Neural progenitor cell (in vitro differentiated cells): ENCODE measurements at places on chromosomes 5 and 9.

DNA sequence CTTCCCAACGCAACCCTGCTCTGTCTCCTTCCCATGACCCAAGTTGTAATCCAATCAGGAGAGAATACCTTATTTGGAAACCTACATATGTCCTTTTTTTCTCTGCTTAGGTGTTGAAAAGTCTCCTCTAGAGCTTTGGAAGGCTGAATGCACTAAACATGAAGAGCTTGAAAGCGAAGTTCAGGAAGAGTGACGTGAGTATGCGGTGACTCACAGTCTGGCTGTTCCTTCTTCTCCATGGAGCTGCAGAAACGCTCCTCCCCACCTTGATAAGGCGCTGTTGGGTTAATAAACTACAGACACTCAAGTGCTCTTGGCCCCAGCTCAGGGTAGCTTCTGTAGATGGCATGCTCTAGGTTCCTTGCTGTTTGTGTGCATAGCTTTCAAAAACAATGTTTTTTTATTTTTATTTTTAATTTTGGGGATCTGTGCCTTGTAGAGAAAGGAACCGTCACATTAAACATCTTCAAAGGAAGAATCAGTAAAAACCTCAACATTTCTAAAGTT lies 30.7 kb downstream of the RAI14 start:
- H3K27ac ChIP-seq, result peak overlapping the region; percentile 91
- H3K27me3 ChIP-seq, result no peaks in the 10 kb centered on the region
- DNase-seq, result no peak

GRCh38 chr9:98262056-98262455 lies 6.6 kb upstream of the TBC1D2 start:
- H3K4me1 ChIP-seq, result peaks cover 8% of the 10 kb centered on the region
- no peak overlapping the region for H3K27ac ChIP-seq
- DNase-seq, result no peak
- H3K27me3 ChIP-seq, result no peaks in the 10 kb centered on the region
- H3K36me3 ChIP-seq, result no peaks in the 10 kb centered on the region

GRCh38 chr5:17326600-17327037 lies 109.2 kb downstream of the BASP1 start:
- DNase-seq, result no peak
- H3K27me3 ChIP-seq, result no peaks in the 10 kb centered on the region
- no peak overlapping the region for H3K4me3 ChIP-seq
- H3K36me3 ChIP-seq, result no peaks in the 10 kb centered on the region
- H3K4me1 ChIP-seq, result no peaks in the 10 kb centered on the region

- no peak overlapping the region for H3K4me3 ChIP-seq
- no peaks in the 10 kb centered on the region for H3K27me3 ChIP-seq
- peaks cover 6% of the 10 kb centered on the region for H3K4me1 ChIP-seq
- no peaks in the 10 kb centered on the region for H3K36me3 ChIP-seq
- H3K27ac ChIP-seq, result no peak overlapping the region
These were observed 80.5 kb downstream of the IRX2 start for GRCh38 chr5:2670940-2671339.

- H3K27ac ChIP-seq, result no peak overlapping the region
- no peaks in the 10 kb centered on the region for H3K27me3 ChIP-seq
- no peaks in the 10 kb centered on the region for H3K36me3 ChIP-seq
- no peak overlapping the region for H3K4me3 ChIP-seq
These were observed 65.8 kb downstream of the C5orf15 start for GRCh38 chr5:133902511-133903118.

- H3K36me3 ChIP-seq, result no peaks in the 10 kb centered on the region
- peaks cover 7% of the 10 kb centered on the region for H3K4me1 ChIP-seq
- H3K27me3 ChIP-seq, result no peaks in the 10 kb centered on the region
These were observed 204.4 kb upstream of the DMRT1 start for GRCh38 chr9:636931-637591.

DNA sequence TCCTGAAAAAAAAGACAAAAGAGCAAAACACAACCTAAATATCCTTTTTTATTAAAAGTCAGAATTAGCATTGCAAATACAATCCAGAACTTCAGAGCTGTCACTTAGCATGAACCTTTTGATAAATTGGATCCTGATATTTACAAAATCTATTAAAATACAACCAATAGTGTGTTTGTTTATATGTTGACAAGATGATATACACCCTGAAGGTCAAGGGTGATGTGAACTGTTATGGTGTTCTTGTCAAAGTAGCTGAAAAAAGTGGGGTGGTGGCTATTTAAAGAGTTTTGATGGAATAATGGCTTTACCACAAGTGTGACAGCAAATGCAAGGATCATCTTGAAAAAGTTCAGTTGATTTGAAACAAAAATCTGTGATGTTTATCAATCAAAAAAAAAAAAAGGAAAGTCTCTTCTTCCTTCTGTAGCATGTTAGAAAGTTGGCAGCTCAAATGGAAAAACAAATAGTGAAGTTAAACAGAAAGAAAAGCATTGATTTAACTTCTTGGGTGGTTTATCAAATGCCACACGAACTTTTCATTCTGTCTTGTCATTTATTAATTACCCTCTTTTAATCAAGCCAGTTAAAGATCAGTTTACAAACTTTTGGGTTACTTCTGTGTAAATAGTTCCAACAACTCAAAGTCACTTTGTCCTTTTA lies 44.5 kb downstream of the PRDM6 start:
- no peak overlapping the region for H3K4me3 ChIP-seq
- no peaks in the 10 kb centered on the region for H3K27me3 ChIP-seq
- no peak overlapping the region for H3K27ac ChIP-seq
- no peak for DNase-seq

DNA sequence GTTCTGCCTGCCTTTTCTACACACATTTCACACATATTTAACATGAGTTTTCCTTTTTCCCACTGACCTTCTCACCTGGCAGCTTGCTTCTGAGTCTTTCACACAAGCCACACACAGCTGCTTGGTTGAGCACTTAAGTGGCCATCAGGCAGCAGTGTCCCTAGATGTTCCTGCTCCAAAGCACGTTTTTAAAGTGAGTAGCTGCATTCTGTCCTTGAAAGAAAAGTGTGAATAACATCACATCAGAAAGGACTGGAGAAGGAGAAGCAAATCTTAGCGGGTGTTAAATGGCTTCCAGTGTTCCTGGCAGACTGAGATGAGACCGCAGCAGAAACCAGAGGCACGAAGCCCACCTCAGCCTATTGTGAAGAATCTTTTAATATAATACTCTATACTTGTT lies 209.2 kb upstream of the IRX4 start:
- no peak for DNase-seq
- no peaks in the 10 kb centered on the region for H3K4me1 ChIP-seq
- H3K4me3 ChIP-seq, result no peak overlapping the region
- no peaks in the 10 kb centered on the region for H3K27me3 ChIP-seq

- H3K4me1 ChIP-seq, result no peaks in the 10 kb centered on the region
- no peak for DNase-seq
- H3K27me3 ChIP-seq, result no peaks in the 10 kb centered on the region
- H3K4me3 ChIP-seq, result no peak overlapping the region
These were observed 1254.9 kb upstream of the DMAC1 start for GRCh38 chr9:9054354-9054992.

GRCh38 chr5:172868436-172868923 lies 34.4 kb downstream of the ERGIC1 start:
- H3K4me1 ChIP-seq, result peaks cover 22% of the 10 kb centered on the region
- DNase-seq, result no peak
- H3K27ac ChIP-seq, result no peak overlapping the region
- no peaks in the 10 kb centered on the region for H3K27me3 ChIP-seq

DNA sequence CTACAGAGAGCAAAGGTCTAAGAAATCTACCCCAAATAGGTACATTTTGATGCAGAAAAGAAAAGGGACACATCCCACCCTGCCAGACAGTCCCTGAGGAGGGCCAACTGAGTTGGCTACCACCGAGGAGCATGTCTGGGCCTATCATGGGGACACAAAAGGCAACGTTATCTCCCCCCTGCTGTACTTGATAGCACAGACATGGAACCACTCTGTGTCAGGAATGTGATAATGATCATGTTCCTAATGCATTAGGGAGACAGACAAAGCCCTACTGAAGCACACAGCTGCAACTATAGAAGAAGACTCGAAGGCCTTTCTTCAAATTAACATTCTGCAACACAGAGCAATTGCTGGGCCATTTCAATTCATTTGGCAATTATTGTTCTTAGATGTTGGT lies 84.5 kb downstream of the ENC1 start:
- H3K27ac ChIP-seq, result no peak overlapping the region
- H3K27me3 ChIP-seq, result no peaks in the 10 kb centered on the region
- DNase-seq, result peak; percentile 33
- no peak overlapping the region for H3K4me3 ChIP-seq
- peaks cover 28% of the 10 kb centered on the region for H3K4me1 ChIP-seq

DNA sequence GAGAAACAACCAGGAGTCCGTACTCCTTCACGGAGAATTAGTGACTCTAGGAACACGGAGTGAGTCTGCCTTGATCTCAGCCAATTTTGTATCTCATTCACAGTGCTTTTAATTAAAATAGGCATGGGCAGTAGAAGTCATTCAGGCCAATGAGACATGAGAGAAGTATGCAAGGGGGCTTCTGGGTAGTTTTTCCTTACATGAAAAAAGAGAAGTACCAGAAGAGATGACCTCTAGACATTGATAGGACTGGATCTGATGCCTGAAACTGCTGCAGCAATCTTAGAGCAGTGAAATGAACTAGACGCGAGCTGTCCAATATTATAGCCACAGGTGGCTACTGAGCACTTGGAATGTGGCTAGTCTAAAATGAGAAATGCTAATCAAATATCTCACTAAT lies 187.7 kb upstream of the TLE4 start:
- no peak overlapping the region for H3K27ac ChIP-seq
- H3K4me1 ChIP-seq, result peaks cover 19% of the 10 kb centered on the region
- H3K27me3 ChIP-seq, result no peaks in the 10 kb centered on the region
- no peak for DNase-seq

GRCh38 chr5:32686799-32687498 lies 24.2 kb upstream of the NPR3 start:
- no peak overlapping the region for H3K27ac ChIP-seq
- H3K36me3 ChIP-seq, result no peaks in the 10 kb centered on the region
- H3K27me3 ChIP-seq, result no peaks in the 10 kb centered on the region

DNA sequence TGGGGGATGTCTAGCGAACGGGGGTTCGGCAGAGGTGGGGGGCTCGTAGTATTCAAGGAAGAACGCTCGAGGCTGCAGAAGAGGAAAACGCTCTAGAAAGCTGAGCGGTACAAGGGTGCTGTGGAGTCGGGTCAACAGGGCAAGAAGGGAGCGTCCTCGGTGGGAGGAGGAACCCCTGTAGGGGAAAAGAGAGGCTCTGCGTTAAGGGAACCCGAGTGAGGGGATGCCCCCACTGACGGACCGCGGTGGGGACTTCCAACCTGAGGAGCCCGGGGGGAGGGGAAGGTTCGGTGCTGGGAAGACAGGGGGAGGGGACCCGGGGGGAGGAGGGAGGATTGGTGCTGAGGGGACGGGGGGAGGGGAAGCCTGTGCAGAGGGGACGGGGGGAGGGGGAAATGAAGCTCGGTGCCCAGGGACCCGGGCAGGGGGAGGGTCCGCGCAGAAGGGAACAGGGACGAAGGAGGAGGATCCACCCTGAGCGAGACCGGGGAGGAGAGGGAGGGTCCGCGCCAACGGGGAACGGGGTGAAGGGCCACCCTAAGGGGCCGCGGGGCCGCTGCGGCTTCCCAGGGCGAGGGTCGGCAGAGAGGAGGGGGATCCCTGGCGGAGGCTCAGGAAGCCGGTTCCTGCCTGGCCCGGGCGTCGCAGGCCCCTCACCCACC lies 621 bp downstream of the NR6A1 start:
- H3K27me3 ChIP-seq, result no peaks in the 10 kb centered on the region
- H3K36me3 ChIP-seq, result no peaks in the 10 kb centered on the region
- DNase-seq, result peak; percentile 78

DNA sequence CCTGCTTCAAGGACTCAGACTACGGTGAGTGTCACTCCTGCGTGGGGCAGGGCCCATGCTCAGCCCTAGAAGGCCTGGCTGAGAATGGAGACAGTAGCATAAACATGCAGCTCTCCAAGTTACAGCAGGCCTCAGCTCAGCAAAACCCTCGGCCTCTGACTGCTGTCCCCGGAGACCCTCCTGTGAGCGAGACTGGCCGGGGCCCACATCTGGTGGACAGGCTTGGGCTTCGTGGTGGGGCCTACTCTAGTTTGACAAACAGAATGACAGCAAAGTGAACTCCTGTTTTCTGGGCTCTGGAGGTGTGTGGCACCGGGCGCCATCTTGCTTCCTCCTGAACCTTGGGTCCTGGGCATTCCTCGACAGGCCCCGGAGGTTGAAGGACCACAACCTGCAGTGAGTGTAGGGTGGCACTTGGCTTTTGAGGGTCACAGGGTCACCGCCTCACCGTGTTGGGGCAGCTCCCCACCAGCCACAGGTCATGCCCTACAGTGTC lies 97.5 kb downstream of the PHF2 start:
- H3K36me3 ChIP-seq, result no peaks in the 10 kb centered on the region
- no peak for DNase-seq
- H3K4me1 ChIP-seq, result peaks cover under 1% of the 10 kb centered on the region

DNA sequence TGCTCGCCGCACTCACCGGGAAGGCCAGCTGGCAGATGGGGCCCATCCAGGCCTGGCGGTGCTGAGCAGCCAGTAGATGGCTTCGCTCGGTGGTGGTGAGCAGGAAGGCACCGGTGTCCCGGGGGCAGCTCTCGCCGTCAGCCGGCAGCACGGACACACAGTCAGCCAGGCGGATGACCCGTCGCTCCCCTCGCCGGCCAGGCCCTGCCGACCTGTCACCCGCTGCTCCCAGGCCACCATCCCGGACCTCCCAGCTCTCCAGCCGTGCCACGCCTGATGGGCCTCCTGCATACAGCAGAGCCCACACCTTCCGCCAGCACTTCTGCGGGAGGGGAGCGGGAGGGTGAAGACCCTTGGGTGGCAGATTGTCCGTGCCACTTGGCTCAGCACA lies 1.4 kb downstream of the DOK3 start:
- H3K4me1 ChIP-seq, result no peaks in the 10 kb centered on the region
- H3K27ac ChIP-seq, result no peak overlapping the region
- H3K27me3 ChIP-seq, result no peaks in the 10 kb centered on the region
- H3K36me3 ChIP-seq, result no peaks in the 10 kb centered on the region

DNA sequence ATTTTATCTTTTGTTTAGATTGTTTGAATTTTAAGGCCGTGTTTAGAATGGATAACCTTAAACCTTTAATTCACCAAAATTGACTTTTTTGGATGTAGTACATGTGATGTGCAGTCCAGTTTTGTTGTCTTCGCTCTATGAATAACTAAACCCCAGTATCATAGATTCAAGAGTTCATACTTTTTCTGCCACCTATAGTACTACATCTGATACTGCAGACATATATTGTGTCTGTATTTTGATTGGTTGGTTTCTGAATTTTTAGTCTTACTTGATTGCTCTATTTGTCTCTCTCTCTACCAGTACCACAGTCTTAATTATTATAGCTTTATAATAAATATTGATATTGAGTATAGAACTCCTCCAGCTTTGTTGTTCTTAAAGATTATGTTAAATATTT lies 58.1 kb downstream of the PPIP5K2 start:
- no peak overlapping the region for H3K4me3 ChIP-seq
- DNase-seq, result no peak
- peaks cover 12% of the 10 kb centered on the region for H3K36me3 ChIP-seq
- no peaks in the 10 kb centered on the region for H3K27me3 ChIP-seq
- no peaks in the 10 kb centered on the region for H3K4me1 ChIP-seq
- no peak overlapping the region for H3K27ac ChIP-seq

DNA sequence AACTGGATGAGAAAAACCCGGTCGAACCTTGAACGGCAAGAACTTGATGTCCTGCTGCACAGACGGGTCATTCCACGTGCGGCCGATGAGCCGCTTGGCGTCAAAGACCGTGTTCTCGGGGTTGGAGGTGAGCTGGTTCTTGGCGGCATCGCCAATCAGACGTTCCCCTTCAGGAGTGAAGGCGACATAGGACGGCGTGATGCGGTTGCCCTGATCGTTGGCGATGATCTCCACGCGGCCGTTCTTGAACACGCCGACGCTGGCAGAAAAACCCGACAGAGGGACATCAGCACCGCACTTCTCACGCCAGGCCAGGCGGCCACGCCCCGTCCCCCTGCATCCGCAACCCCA lies 519 bp downstream of the HSPA5 start:
- peak; percentile 59 for DNase-seq
- no peaks in the 10 kb centered on the region for H3K27me3 ChIP-seq
- peaks cover 28% of the 10 kb centered on the region for H3K36me3 ChIP-seq
- H3K27ac ChIP-seq, result peak overlapping the region; percentile 98
- peak overlapping the region; percentile 87 for H3K4me3 ChIP-seq
